ENCODE measurements at places on chromosomes 3 and 15. TPM values are rescaled to one million over a fixed set of nuclear protein-coding genes. Genes with fewer than 3 reads are reported as not detected.

DNA sequence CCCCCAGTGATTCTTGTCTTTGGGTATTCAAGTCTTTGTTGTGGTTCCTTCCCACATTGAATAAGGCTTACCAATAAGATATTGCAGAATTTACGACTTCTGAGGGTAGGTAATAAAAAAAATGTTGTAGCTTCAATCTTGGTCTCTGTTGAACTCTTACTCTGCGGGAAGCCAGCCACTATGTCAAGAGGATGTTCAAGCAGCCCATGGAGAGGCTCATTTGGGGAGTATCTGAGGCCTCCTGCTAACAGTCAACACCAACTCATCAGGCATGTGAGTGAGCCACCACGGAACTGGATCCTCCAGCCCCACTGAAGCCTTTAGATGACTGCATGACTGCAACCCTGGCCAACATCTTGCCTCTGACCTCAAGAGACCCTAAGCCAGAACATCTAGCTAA, 3.2 kb upstream of the TBC1D23 start:
- no peaks in the 10 kb centered on the region for H3K27me3 ChIP-seq
- no peak overlapping the region for H3K4me3 ChIP-seq
- no peaks in the 10 kb centered on the region for H3K36me3 ChIP-seq
- H3K27ac ChIP-seq: peak overlapping the region; percentile 52
- DNase-seq: no peak

GRCh38 chr15:52642386-52643361, 36.5 kb downstream of the ATOSA start:
- H3K4me1 ChIP-seq: peaks cover 36% of the 10 kb centered on the region
- no peak overlapping the region for H3K4me3 ChIP-seq
- H3K27me3 ChIP-seq: no peaks in the 10 kb centered on the region
- no peak for DNase-seq
- H3K36me3 ChIP-seq: peaks cover 3% of the 10 kb centered on the region
- peak overlapping the region; percentile 65 for H3K27ac ChIP-seq

FGF12 gene
- total RNA-seq: 0.29 TPM

TM4SF4 gene
- total RNA-seq: 0.13 TPM

GRCh38 chr15:77001966-77002365, 7.0 kb downstream of the PSTPIP1 start:
- H3K27ac ChIP-seq: no peak overlapping the region
- no peak overlapping the region for H3K4me3 ChIP-seq

GRCh38 chr15:47404877-47405276, 312.4 kb upstream of the SEMA6D start:
- no peak for DNase-seq
- H3K4me1 ChIP-seq: peaks cover 7% of the 10 kb centered on the region
- H3K27me3 ChIP-seq: no peaks in the 10 kb centered on the region
- no peak overlapping the region for H3K27ac ChIP-seq
- H3K36me3 ChIP-seq: no peaks in the 10 kb centered on the region

GRCh38 chr3:100354850-100355249, 20.3 kb downstream of the NIT2 start:
- no peak overlapping the region for H3K27ac ChIP-seq
- H3K4me3 ChIP-seq: no peak overlapping the region
- no peak for DNase-seq

DNA sequence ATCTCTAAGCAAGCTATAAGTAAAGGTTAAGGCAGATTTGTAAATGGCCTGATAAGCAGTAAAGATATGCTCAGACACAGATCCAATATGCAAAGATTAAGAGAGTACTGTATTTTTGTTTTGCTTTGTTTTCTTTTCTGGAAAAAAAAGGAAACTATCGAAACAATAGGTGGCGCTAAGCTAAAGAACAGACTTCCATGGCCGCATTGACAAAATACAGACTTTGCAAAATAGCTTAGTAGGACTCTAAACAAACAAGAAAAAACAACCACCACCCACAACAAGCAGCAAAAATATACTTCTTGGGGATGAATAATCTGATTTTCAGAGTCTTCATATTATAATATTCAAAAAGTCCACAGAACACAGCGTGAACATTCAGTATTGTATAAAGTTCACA, 758.4 kb upstream of the ROBO1 start:
- no peaks in the 10 kb centered on the region for H3K27me3 ChIP-seq
- no peaks in the 10 kb centered on the region for H3K36me3 ChIP-seq
- no peaks in the 10 kb centered on the region for H3K4me1 ChIP-seq
- DNase-seq: no peak

GRCh38 chr15:66646308-66646707, 55.7 kb upstream of the SMAD6 start:
- no peaks in the 10 kb centered on the region for H3K27me3 ChIP-seq
- H3K36me3 ChIP-seq: no peaks in the 10 kb centered on the region
- H3K4me3 ChIP-seq: no peak overlapping the region
- H3K4me1 ChIP-seq: peaks cover 6% of the 10 kb centered on the region

DNA sequence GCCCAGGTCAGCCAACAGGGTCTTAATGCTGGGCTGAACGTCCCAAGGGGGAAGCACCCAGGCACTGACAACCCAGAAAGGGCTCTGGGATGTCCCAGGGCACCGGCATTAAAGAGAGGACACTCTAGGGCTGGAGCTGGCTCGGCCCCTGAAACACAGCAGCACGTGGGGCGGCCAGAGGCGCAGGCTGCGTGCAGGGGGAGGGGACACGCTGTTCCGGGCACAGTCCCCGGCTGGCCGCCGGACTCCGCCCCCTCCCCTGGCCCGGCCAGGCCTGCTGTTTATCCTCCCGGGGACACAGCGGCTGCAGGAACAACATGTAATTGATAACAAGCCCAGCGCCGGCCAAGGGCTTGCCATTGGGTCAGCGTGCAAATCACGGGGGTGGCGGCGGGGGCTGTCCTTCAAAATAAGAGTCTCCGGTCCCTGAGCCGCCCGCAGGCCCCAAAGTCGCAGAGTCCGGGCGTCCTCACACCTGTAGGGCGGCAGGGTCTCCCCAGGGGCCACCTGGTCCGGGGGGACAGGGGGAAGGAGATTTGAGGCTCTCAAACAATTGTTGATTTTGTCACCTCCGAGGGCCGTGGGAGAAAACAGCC, 1.3 kb downstream of the KLF15 start:
- H3K27me3 ChIP-seq: no peaks in the 10 kb centered on the region
- H3K4me3 ChIP-seq: peak overlapping the region; percentile 74
- H3K36me3 ChIP-seq: peaks cover 17% of the 10 kb centered on the region
- peaks cover 59% of the 10 kb centered on the region for H3K4me1 ChIP-seq
- peak; percentile 99 for DNase-seq

- no peak overlapping the region for H3K4me3 ChIP-seq
- no peak for DNase-seq
- no peaks in the 10 kb centered on the region for H3K27me3 ChIP-seq
- peaks cover 18% of the 10 kb centered on the region for H3K4me1 ChIP-seq
- H3K36me3 ChIP-seq: no peaks in the 10 kb centered on the region
Observed at GRCh38 chr3:29521751-29522150, 240.9 kb downstream of the RBMS3 start.

CLDN18 gene
- not detected for total RNA-seq

AHSG gene
- total RNA-seq: not detected

DNA sequence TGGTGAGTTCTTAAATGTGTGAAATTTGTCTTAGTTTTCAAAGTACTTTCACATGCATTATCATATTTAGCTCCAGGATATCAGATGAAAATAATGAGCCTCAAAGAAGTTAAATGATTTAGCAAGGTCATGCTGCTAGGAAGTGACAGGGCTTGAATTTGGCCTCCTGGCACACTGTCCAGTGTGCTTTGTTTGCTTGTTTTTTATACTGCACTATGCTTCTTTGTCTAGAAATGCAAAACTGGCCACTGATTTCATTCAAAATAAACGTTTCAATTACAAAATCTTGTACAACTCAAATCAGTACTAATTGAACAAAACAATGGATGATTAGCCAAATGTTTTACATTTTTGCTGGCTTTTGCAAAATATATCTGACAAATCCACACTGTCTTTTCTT, 583.3 kb upstream of the CBLB start:
- DNase-seq: no peak
- no peak overlapping the region for H3K27ac ChIP-seq
- H3K27me3 ChIP-seq: no peaks in the 10 kb centered on the region
- no peak overlapping the region for H3K4me3 ChIP-seq
- no peaks in the 10 kb centered on the region for H3K36me3 ChIP-seq
- peaks cover 30% of the 10 kb centered on the region for H3K4me1 ChIP-seq

DNA sequence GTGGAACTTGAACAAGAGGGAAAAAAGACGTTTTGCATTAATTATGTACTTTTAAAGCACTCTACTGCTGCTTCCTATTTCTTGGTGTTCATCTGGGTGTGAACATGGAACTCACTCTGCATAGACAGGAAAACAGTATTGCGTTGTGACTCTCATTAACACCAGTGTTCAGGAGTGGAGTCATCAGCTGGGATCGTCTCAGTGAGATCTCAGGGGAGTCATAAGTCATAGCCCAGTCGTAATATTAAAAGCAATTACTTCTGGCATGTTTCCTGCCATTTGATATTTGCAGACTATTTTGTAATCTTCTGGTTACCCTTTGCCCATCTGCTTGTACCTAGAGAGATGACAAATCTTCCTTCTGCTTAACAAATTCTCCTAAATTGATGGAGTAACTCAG, 462.0 kb upstream of the ATP11B start:
- no peak overlapping the region for H3K27ac ChIP-seq
- no peak for DNase-seq
- H3K4me1 ChIP-seq: no peaks in the 10 kb centered on the region
- no peaks in the 10 kb centered on the region for H3K27me3 ChIP-seq

CRTAP gene
- 56.3 TPM for total RNA-seq

- no peak for DNase-seq
- H3K27ac ChIP-seq: no peak overlapping the region
- H3K36me3 ChIP-seq: no peaks in the 10 kb centered on the region
- H3K4me1 ChIP-seq: no peaks in the 10 kb centered on the region
- no peak overlapping the region for H3K4me3 ChIP-seq
Observed at GRCh38 chr3:7876741-7877297, 624.8 kb upstream of the LMCD1 start.

XRN1 gene
- total RNA-seq: 46.1 TPM

DNA sequence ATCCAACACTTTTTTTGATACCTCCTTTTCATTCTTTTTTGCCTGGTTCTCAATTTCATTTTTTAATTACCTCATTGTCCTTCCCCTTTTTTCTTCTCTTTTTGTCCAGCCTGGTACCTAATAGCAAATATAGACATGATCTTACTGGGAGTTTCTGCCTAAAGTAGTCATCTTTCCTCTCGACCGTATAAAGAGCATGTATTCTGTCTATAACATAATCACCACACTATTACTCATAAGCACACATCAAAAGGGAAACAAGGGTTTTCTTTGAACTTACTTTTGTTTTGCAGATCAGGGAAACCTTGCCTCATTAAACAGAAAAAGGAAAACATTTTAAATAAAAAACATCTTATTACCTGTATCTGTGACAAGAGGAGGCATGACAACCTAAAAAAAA, 33.0 kb downstream of the FAM98B start:
- no peak for DNase-seq
- peaks cover 30% of the 10 kb centered on the region for H3K36me3 ChIP-seq
- H3K4me3 ChIP-seq: no peak overlapping the region
- no peak overlapping the region for H3K27ac ChIP-seq
- no peaks in the 10 kb centered on the region for H3K4me1 ChIP-seq

NTRK3 gene
- 1.7 TPM for total RNA-seq

DNA sequence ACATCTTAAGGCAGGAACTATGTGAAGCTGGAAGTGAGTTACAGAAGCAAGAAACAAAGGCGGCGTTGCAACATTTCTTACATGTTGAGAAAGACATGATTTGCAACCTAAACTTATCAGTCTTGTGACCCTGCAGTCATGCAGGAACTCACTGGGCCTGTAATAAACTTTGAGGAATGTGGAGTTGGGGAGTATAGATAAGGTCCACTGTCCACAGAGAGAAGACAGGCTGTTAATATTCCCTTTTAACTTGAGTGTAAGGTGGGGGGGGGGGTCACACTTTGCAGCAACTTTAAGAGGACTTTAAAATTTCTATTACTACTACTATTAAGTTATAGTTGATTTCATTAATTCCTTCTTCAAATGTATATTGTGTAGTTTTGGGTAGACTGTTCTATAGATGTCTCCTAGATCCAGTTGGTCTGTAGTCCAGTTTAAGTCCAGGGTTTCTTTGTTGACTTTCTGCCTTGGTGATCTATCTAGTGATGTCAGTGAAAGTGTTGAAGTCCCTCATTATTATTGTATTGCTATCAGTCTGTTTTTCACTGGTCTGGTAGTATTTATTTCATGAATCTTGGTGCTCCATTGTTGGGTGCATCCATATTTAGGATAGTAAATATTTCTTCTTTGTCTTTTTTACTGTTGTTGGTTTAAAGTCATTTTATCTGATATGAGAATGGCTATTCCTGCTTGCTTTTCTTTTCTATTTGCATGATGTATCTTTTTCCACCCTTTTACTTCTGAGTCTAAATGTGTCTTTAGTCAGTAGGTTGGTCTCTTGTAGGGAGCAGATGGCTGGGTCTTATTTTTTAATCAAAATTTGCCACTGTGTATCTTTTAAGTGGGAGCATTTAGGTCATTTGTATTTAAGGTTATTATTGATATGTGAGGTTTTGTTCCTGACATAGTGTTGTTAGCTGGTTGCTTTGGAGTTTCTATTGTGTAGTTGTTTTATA, 15.6 kb upstream of the FAM98B start:
- H3K4me3 ChIP-seq: no peak overlapping the region
- no peaks in the 10 kb centered on the region for H3K4me1 ChIP-seq
- H3K27ac ChIP-seq: no peak overlapping the region
- no peak for DNase-seq
- H3K36me3 ChIP-seq: no peaks in the 10 kb centered on the region

DNA sequence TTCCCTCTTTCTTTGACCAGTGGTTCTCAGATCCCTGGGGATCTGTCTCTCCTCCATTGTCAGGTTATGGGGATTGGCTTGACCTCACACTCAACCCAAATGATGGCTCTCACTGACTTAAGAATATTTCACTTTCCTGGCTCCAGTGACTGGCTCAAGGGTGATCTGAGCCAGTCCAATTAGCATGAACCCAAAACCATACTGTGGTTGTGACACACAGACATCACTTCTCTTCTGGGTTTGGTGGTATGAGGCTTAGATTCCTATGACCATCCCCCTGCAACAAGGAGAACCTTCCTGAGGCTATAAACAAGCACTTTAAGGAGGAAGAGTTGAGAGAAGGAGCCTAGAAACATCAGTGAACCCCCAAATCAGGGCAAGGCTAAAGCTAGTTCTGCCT, 85.8 kb downstream of the KCNAB1 start:
- no peaks in the 10 kb centered on the region for H3K27me3 ChIP-seq
- H3K4me3 ChIP-seq: no peak overlapping the region
- no peaks in the 10 kb centered on the region for H3K36me3 ChIP-seq
- no peak for DNase-seq
